Stimulated activated CD4-positive, alpha-beta T cell treated with anti-CD3 and anti-CD28 coated beads, Interleukin-1b, Interleukin-23, amount 100 ng/mL, for 1 hour (primary cell): ENCODE measurements at places on chromosomes 5 and 9.

- DNase-seq: no peak
Observed at GRCh38 chr5:77232574-77233358, 22.3 kb downstream of the PDE8B start.

- DNase-seq: no peak
Observed at GRCh38 chr5:125470280-125470902, 724.0 kb upstream of the ZNF608 start.

DNA sequence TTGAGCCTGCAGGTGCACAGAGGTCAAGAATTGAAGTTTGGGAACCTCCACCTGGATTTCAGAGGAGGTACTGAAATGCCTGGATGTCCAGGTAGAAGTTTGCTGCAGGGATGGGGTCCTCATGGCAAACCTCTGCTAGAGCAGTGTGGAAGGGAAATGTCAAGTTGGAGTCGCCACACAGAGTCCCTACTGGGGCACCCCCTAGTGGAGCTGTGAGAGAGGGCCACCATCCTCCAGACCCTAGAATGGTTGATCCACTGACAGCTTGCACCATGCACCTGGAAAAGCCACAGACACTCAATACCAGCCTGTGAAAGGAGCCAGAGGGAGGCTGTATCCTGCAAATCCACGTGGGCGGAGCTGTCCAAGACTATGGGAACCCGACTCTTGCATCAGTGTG is 78.0 kb downstream of the GABRA1 start:
- DNase-seq: no peak

GRCh38 chr9:109868722-109869121 is 88.7 kb downstream of the PALM2AKAP2 start:
- DNase-seq: no peak

- DNase-seq: no peak
Observed at GRCh38 chr9:5231212-5231611, at the start of gene INSL4. INSL4 (plus strand) TSS chr9:5231419; CDS start chr9:5231524, 105 bp downstream.

DNA sequence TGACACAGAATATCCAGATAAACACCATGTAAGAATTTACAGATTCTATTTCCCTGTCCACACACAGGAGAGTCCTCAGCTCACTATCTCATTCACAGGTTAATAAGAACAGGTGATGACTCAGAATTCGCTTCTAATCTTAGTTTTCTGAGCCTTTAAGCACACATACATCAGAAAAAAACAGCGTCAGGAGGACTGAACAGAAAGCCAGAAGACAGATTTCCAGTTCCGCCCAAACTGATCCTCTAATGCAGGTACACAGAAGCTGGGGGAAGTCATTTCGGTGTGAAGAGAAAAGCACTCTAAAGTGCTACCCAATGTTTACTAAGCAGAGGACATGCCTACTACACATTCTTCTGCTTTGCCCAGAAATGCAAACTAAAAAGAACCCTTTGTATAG is 1.6 kb downstream of the CEMIP2 start:
- DNase-seq: no peak

- no peak for DNase-seq
Observed at GRCh38 chr9:92715488-92716231, 45.7 kb upstream of the IPPK start.

- DNase-seq: no peak
Observed at GRCh38 chr9:105286098-105286497, 41.6 kb downstream of the SLC44A1 start.

DNA sequence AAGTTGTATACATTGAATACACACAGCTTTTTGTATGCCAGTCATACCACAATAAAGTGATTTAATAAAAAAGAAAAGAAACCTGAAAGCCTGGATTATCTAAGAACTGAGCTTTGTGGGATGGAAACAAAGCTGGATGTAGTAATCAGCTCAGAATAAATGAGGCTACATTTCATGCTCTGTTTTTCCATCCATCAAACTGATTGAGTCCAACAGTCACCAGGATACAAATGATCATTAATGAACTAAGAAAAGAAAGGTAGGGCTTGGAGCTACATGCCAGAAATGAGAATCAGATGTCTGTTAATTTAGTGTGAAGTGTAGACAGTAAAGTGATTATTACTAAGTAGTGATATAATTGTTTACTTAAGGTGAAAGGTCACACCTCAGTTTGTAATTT is 109.8 kb upstream of the TARS1 start:
- DNase-seq: no peak

DNA sequence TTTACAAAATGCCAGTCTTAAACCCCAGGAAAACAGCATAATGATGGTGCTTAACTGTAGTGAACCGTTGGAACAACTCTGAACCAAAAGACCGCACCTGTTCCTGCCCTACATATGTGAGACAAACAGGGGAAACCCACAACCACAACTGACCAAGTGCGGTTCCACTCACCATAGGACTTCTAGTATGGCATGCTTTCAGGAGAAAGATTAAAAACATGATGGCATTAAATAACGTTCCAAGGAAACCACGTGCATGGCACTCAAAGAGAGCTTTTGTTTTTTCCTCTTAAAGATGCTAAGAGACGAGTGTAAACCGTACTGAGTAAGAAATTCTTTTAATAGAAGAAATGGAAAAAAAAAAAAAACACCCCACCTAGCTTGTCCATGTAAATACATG is 119.8 kb downstream of the SSBP2 start:
- no peak for DNase-seq

- no peak for DNase-seq
Observed at GRCh38 chr9:132605387-132605786, 23.0 kb downstream of the BARHL1 start.

DNA sequence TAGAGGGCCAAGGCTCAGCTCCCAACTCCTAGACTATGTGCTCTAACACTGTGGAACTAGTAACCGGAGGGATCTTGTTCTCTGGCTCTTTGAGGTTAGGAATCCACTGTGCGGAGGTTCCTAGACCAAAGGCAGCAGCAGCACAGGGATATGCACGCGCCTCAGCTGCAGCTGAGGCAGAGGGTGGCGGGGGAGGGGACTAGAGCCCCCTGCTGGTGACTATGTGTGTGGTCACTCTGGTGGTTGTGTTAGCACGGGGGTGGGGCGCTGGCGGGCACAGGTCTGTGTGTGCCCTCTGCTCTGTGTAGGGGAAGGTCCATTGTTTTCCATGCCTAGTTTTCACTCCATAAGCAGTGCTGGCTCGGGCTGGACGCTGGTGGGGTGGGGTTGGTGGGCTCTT is 458.0 kb upstream of the IZUMO3 start:
- DNase-seq: no peak

GRCh38 chr5:82312373-82312856 is 34.3 kb upstream of the RPS23 start:
- DNase-seq: peak; percentile 1

DNA sequence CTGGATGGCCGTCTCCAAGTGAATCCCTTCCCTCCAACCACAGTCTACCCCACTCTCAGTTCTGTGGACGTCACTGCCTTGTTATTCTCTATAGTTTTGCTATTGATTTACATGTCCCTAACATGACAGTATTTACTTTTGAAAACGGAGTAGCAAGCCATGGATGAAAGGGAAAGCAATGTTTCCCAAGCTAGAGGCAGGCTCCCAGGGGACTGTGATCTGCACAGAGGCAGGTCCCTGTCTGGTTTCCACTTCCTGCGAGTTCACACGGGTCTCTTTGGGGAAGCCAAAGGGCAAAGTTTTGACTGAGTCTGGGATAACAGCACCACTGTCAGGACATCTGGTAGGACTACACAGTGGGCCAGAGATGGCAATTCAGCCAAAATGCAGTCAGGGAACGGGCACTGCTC is 12.7 kb downstream of the C9orf153 start:
- DNase-seq: no peak
